ENCODE measurements at places on chromosomes 5 and 9. TPM values are rescaled to one million over a fixed set of nuclear protein-coding genes. Genes with fewer than 3 reads are reported as not detected.

Gene GLRA1
- total RNA-seq = not detected

Gene CDH6
- 5.7 TPM for total RNA-seq

Gene WNT8A
- total RNA-seq = not detected

Gene SH3TC2
- 10.6 TPM for total RNA-seq

Gene TMEM38B
- 10.5 TPM for total RNA-seq

Gene CCNJL
- total RNA-seq = 4.9 TPM

Gene CDC20B
- total RNA-seq = not detected

Gene TAF11L10
- total RNA-seq = not detected

Gene PCDHB13
- 0.29 TPM for total RNA-seq

Gene ADGRD2
- not detected for total RNA-seq

Gene PALM2AKAP2
- total RNA-seq = 66.4 TPM

Gene RLN1
- not detected for total RNA-seq

Gene FABP6
- not detected for total RNA-seq

Gene ELAVL2
- not detected for total RNA-seq

Gene EGR1
- 5.2 TPM for total RNA-seq

Gene PCDHA13
- not detected for total RNA-seq

Gene CCDC183
- total RNA-seq = 0.22 TPM

Gene SLC4A9
- total RNA-seq = not detected

Gene KIAA1958
- 1.7 TPM for total RNA-seq

Gene HCN1
- under 0.01 TPM for total RNA-seq

Gene ERCC8
- total RNA-seq = 13.3 TPM

All from placental pericyte (primary cell).